NCI-H69 (cell line): ENCODE measurements at places on chromosomes 1 and 21.

- DNase-seq, result no peak
Observed at GRCh38 chr1:13893409-13893821, 193.4 kb downstream of the PRDM2 start.

- peak; percentile 59 for DNase-seq
Observed at GRCh38 chr1:22861764-22862440, 110.8 kb downstream of the LACTBL1 start.

GRCh38 chr1:182718311-182718710 is 33.9 kb upstream of the RGS8 start:
- DNase-seq, result peak; percentile 58

- no peak for DNase-seq
Observed at GRCh38 chr1:244841273-244841927, 5.9 kb downstream of the COX20 start.

DNA sequence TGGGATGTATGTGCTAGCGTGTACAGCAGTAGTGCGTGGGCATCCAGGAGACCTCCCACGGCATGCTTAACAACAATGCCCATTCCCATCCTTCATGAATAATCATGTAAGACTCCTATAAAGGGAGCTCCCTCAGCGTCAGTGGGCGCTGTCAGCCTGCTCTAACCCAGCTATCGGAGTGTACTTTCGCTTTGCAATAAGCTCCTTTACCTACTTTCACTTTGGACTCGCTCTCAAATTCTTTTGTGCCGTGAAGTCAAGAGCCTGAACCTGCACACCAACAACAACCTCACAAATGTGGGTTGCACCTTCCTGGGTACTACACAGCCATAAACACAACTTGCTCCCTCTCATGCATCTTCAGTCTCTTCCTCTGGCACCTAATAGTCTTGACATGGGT is 114.8 kb upstream of the PAXBP1 start:
- DNase-seq, result peak; percentile 12

DNA sequence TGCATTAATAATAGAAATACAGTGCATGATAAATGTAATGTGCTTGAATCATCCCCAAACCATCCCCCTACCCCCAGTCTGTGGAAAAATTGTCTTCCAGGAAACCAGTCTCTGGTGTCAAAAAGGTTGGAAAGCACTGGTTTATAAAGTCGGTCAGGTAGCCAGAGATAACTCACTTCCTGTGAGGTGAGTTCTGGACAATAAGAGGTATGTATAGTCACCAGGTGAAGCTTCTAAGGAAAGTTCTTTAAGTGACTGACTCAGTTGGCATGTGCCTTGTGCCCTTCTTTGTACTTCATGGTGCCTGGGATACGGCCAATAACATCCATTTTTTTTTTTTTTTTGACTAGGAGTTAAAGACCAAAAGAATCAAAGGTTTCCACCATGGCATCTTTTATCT is 103.7 kb downstream of the GPATCH2 start:
- DNase-seq, result no peak

DNA sequence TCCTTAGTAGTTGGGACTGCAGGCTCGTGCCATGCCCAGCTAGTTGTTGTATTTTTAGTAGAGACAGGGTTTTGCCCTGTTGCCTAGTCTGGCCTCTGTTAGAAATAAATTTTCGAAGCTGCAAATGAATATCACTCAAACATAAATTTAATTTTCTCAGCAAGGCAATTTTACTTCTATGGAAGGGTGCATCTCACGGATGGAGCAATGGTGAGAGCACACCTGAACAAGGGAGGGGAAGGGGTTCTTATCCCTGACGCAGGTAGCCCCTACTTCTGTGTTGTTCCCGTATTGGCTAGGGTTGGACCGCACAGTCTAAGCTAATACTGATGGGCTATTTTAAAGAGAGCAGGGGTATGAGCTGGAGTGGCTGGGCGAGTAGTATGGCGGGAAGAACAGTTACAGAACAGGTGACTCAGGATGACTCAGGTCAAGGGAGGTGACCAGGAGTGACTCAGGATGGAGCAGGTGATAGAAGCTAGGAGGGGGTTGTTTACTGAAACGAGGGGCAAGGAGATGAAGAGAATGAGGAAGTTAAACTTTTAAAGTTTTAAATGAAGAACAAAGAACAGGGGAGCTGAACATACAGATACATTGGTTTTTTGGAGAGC is 7.5 kb downstream of the MDM4 start:
- DNase-seq, result no peak

DNA sequence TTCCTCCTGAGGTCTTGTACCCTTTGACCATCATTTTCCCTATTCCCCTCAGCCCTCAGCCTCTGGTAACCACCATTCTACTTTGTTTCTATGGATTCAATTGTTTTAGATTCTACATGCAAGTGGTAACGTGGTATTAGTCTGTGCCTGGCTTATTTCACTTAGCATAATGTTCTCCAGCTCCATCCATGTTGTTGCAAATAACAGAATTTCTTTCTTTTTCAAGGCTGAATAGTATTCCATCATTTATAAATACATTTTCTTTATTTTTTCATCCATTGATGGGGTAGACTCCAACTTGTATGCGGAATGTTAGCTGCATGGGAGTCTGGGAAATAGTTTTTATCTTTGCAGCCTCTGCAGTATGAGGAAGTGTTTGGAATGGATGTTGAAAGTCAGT is 26.3 kb upstream of the TMEM54 start:
- no peak for DNase-seq

- no peak for DNase-seq
Observed at GRCh38 chr1:246579818-246580217, 13.6 kb downstream of the CNST start.

- DNase-seq, result no peak
Observed at GRCh38 chr1:73144311-73144710, 862.0 kb upstream of the NEGR1 start.

GRCh38 chr1:186143481-186143880 is 231.6 kb downstream of the TPR start:
- DNase-seq, result no peak

DNA sequence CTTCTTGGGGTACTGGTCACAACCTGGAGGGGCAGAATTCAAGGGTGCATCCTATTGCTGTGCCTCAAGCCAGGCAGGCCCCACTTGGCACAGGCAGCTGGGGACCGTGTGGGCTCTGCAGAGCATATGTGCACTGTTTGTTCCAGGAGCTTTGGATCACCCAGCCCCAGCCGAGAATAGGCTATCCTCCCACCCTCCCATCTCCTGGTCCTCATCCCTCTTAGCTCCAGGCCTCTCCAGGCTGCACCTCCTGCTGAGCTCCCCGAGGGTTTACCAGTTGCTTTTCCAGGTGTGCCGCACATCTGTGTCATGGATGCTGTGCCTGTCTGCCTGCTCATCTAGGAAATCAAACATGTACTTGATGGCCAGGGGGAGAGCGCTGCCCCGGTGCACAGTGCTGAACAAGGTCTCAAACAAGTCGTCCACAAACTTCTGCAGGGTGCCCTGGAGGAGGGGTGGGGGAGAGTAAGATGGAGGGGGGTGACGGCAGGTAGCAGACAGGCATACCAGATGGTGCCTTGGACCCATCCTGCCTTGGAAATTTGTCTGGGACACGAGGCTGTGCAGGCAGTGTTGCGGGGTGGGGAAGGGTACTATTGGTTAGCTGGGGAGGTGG is 120.5 kb upstream of the CD34 start:
- no peak for DNase-seq

DNA sequence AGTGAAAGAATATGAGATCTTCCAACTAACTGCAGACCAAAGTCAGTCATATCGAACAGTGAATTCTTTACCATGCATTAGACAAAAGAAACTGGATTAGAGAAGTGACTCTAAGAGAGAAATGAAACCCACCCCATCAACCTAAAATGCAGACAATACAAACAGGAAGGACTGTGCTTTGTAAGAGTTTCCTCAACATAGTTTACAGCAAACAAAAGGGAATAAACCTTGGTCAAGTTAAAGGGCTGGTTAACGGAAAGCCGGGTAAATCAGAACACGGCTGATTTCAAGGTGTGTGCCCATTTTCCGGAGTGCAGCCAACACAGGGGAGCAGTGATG is 39.2 kb downstream of the SIPA1L2 start:
- no peak for DNase-seq

DNA sequence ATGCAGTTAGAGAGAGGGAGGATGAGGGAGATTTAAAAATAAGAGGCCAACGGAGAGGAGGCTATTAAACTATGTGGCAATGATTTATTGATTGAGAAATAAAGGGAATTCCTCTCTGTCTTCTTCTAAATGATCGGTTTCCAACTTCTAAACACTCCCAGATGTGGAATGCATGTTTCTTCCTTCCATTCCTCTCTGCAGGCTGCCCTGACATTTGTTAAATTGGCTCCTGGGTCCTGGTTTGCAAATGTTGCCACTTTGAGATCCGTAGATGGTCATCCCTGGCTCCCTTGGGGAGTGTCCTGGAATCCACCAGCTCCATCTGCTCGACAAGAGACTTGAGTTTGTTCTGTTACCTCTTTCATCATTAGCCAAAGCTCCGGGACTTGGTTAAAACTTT is 10.3 kb upstream of the C1orf198 start:
- DNase-seq, result no peak

DNA sequence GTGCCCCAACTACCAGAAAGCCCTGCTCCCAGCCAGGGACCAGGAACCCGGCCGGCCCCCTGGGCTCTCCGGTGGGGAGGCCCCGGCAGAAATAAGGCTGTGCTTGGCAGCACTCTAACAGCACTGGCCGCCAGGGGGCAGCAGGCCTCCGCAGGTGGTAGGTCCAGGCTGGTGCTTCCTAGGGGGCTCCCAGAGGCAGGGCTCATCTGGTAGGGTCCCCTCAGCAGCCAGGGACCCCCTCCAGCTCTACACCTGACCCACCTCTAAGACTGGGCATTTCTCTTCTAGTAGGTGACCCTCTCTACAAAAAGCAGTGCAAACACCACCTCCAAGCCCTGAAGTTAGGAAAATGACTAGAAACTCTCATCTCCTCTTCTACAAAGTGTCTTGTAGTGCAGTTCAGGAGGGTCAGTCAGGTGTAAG is 85.6 kb downstream of the STUM start:
- DNase-seq, result peak; percentile 72

- no peak for DNase-seq
Observed at GRCh38 chr1:90718411-90719329, 1.6 kb upstream of the BARHL2 start.

- no peak for DNase-seq
Observed at GRCh38 chr1:201260648-201261311, 22.5 kb upstream of the PKP1 start.

GRCh38 chr1:180287988-180288705 is 58.1 kb downstream of the LHX4 start:
- DNase-seq, result no peak

DNA sequence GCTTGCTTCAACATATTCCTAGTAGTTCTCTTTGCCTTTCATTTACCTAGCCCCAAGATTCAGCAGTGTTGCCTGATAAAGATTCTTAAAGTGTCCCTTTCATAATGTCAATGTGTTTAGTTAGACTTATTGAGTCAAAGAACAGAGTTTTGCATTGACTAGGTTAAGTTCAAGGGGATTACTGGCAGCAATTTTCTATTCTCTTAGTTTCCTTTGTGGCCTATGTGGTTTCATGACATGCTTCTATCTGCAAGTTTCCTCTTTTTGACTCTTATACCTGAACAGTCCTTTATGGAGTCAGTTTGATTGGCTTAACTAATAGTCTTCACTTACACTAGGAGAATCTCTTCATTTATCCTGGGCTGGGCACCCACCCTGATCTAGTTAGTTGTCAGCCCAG is 151.3 kb downstream of the ADGRL4 start:
- DNase-seq, result no peak
